ENCODE measurements at places on chromosomes 6 and 20.
A peak's percentile ranks its signal among the peaks of the same experiment; 100 is the strongest.

- no peak for DNase-seq
Observed at GRCh38 chr6:16690608-16691142, 70.6 kb downstream of the ATXN1 start.

DNA sequence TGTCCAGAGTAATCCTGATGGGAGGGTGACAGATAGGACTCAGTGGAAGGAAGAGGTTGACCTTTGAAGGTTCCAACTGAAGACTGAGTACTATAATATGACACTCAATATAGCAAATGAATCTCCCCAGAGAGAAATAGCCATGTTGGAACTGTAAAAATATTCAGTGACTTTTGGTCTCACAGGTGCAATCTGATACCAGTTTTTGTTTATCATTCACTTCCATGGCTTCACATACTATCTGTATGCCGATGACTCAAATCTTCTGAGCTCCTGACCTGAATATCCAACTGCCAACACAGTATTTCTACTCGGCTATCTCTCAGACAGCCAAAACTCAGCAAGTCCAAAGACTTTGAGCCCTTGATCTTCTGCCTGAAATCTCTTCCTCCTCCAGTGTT lies 21.8 kb upstream of the PKHD1 start:
- no peak for DNase-seq

GRCh38 chr6:149202952-149203351 lies 114.6 kb upstream of the TAB2 start:
- no peak for DNase-seq

GRCh38 chr6:151483994-151484393 lies 9.8 kb upstream of the CCDC170 start:
- no peak for DNase-seq

DNA sequence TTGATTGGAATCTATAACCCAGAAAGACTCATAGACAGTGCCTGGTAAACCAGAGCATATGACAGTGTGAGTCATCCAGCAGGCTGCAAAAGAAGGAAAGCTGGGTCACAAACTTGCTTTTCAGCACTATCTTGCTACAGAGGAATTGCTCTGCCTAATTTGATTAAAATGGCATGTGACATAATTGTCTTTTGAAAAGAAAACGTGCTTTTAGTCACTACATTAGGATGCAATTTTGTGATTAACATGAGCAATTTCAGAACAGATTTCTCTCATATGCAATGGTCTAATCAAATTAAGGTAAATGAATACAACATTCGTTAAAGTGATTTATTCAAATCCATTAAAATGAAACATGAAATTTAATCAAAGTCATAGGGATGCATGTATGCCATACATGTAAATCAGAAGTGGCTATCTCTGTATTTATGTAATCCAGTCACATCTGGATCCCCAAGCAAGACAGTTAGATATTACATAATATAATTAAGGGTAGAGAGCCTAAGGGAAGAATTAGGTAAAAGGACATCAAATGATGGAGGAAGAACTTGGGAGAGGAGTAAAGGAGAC lies 400.0 kb upstream of the HTR1E start:
- no peak for DNase-seq

- no peak for DNase-seq
Observed at GRCh38 chr20:39019805-39020325, 57.7 kb downstream of the DHX35 start.

DNA sequence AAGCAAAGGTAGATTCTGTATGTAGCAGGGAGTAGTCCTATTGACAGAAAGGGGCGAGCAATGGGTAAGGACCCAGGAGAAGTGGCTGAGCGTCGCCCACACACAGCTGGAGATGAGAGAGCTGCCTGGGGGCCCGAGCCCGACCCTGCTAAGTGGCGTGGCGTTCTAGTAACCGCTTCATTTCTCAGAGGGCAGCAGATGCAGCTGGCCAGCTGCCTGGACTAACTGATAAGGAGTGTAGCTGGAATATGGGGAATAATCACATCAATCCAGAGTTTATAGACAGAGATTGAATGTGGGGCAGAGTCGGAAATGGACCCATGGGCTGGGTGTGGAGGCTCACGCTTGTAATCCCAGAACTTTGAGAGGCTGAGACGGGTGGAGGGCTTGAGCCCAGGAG lies 64.4 kb downstream of the EZR start:
- DNase-seq = no peak

DNA sequence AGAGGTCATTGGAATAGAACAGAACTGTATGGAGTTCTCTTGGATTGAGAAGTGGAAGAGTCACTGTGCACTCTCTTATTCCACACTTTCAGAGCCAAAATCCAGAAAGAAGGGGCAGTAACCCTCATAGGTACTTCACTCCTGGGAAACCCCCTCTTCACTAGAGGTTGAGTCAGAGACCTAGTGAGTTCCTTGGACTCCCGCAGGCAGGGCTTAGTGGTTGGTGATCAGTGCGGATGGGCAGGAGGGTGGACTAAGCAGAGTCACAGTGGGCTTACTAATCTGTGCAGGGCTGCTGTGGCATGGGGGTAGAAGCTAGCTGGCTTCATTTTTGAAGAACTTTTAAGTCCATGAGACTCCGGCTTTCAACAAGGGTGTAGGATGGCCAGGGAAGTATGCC lies 95.0 kb upstream of the MLN start:
- DNase-seq = no peak

DNA sequence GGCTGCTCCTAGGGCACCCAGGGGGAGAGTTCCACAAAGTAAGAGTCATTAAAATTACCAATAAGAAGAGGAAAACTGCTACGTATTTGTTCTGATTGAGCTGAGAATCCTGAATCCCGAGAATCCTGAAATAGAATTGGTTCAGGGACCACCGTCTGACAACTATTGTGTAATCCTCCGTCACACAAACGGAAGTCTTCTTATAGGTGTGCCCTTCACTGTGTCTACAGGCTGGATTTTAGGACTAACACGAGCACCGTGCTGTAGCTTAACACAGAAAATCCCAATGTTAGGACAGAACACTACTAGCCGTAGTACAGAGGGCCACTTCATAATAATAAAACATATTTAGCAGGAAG lies 50.6 kb upstream of the RNF182 start:
- DNase-seq = no peak

DNA sequence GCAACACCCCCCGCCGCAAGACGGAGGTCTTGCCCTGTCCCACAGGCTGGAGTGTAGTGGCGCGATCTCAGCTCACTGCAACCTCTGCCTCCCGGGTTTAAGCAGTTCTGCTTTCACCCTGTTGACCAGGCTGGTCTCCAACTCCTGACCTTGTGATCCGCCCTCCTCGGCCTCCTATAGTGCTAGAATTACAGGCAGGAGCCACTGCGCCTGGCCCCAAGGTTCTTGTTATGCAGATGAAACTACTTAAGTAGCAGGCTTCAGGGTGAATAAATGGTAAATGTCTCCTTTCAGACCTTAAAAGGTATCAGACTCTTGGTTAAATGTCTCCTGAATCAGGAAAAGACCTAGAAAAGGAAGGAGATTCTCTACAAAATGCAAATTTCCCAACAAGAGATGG lies 95.4 kb upstream of the TMEM181 start:
- DNase-seq = peak; percentile 80

DNA sequence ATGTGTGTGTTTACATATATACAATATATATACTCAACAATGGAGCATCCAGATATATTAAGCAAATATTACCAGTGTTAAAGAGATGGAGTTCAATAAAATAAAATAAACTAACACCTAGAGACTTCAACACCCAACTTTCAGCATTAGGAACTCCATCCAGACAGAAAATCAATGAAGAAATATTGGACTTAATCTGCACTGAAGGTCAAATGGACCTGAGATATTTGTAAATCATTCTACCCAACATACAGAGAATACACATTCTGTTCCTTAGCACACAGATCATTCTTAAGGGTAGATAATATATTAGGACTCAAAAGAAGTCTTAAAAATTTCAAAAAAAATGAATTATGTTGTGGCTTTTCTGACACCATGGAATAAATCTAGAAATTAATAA lies 832.3 kb upstream of the ADGRB3 start:
- DNase-seq = no peak

DNA sequence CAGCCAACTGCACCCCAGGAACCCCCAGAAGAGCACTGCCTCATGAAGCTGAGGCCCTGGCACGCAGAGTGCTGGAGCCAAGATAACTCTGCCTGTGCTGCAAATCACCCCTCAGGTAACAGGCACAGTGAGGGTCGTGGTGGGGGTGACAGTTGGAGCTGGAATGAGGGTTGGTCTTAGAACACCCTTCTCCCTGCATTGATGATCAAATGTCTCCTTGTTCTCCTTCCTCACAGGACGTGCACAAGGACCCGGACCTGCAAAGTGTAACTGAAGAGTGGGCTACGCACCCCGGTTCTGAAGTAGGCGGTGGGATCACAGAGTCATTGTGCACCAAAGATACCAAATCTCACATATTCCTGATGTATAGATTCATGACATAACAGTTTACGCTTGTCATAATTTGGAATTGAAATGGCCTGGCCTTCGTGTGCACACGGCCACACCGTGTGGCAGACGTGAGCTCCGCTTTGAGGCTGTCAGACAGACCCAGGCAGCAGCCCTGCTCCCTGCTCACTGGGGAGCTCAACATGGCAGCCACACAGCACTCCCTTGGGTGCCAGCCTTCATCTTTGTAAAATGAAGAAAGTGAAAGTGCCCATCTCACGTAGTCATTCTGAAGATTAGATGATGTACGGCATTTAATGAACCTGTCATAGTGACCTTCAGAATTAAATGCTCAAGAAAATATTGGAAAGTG lies 8.8 kb downstream of the THBS2 start:
- no peak for DNase-seq

- DNase-seq = no peak
Observed at GRCh38 chr6:39215640-39216158, 13.6 kb downstream of the KCNK5 start.

GRCh38 chr20:50565871-50566270 lies 55.7 kb downstream of the PTPN1 start:
- no peak for DNase-seq

Measured in WTC11 (cell line).